Type B pancreatic cell (in vitro differentiated cells): ENCODE measurements at places on chromosomes 4 and X. TPM values are rescaled to one million over a fixed set of nuclear protein-coding genes. Genes with fewer than 3 reads are reported as not detected.

F11 gene
- total RNA-seq = 0.72 and 1.0 TPM in 2 replicates

DNA sequence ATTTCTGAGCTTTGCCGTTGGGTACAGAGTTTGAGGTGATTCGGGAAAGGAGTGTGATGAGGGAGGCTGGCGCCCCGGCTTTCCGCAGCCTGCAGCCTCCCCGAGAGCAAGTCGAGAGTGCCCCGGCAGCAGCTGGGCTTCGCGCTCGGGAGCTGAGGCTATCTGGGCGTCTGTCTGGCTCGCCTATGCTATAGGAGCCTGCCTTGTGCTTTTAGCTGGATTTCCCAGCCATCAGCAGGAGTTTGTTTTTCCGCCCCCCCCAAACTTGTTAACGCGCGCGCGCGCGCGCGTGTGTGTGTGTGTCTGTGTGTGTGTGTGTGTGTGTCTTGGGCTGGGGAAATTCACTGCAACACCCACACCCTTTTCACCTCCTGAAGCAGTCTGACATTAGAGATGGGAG lies 765 bp upstream of the DGKK start:
- peaks cover 4% of the 10 kb centered on the region for H3K4me1 ChIP-seq
- peaks cover 86% of the 10 kb centered on the region for H3K27me3 ChIP-seq
- peak overlapping the region; percentile 82 for H3K4me3 ChIP-seq
- no peak for DNase-seq
- H3K36me3 ChIP-seq = no peaks in the 10 kb centered on the region
- no peak overlapping the region for H3K27ac ChIP-seq

CSAG3 gene
- total RNA-seq = 0.40 TPM in 1 of 2 replicates, not detected in the other

DNA sequence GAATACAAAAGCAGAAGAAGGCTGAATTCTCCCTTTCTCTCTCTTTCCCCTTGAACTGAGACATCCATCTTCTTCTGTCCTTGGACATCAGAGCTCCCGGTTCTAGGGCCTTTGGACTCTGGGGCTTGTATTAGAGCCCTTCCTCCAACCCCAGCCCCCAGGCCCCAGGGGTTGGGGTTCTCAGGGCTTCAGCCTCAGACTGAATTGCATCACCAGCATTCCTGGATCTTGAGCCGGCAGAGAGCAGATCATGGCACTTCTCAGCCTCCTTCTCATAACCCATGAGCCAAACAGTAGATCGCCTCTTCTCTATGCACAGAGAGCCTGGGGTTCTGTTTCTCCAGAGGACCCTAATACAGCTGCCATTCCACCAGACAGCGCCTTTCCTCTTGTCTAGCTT lies 25.3 kb upstream of the CLDN24 start:
- no peak overlapping the region for H3K4me3 ChIP-seq
- H3K36me3 ChIP-seq = peaks cover 4% of the 10 kb centered on the region
- no peak for DNase-seq
- no peak overlapping the region for H3K27ac ChIP-seq

DNA sequence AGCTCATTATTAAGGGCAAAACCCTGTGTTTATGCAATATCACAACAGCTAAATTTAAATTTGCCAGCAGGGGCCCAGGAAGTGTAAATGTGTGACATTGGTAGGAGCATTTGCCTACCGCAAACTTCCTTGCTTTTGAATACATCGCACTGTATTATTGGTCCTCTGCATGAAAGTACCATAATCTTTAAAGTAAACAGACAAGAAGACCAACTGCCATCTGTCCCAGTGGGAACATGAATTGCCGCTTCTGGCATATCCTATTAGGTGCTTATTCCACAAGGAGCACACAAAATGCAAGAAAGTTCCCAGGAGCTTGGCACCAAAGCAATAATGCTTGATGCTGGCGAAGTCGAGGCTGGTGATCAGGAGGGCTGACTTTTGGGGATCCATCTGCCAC lies 51.3 kb downstream of the SOD3 start:
- peaks cover 13% of the 10 kb centered on the region for H3K4me1 ChIP-seq
- no peak overlapping the region for H3K4me3 ChIP-seq
- DNase-seq = no peak
- no peak overlapping the region for H3K27ac ChIP-seq
- H3K27me3 ChIP-seq = no peaks in the 10 kb centered on the region
